ENCODE measurements at places on chromosomes 16 and 17.

DNA sequence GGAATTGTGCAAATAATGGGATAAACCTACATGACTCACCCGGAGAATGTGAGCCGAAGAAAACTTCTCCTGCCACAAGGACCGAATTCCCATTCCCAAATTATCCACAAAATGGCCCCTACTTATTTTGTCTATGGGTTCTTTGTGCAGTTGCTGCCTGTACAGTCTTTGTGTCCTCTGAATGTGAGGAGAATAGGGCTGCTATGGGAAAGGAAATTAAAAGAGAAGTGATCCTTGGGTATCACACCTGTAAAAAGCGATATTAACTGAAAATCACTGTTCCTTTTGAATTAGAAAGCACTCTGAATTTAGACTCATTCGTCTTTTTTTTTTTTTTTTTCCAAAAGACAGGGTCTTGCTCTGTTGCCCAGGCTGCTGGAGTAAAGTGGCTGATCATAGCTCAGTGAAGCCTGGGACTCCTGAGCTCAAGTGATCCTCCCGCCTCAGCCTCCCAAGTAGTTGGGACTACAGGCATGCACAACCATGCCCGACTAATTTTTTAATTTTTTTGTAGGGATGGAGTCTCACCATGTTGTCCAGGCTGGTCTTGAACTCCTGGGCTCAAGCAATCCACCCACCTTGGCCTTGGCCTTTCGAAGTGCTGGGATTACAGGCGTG lies 45.4 kb downstream of the CHD9 start:
- no peak for DNase-seq

DNA sequence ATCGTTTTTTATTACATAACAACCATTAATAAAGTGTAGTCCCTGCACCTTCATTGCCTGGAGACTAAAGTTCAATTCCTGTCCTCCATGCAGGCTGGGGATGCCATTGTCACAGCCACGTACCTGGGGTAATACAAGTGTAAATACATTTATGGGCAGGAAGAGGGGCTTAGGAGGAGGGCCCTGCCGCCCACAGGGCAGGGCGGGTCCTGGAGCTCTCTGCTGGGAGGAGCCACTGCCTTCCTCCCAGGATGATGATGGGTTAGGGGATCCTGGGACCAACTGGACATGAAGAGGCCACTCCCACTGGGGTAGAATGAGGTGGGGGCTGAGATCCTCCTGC lies 44.1 kb upstream of the SLC38A10 start:
- DNase-seq, result no peak

GRCh38 chr16:75943705-75944514 lies 217.6 kb upstream of the CPHXL start:
- DNase-seq, result no peak

- no peak for DNase-seq
Observed at GRCh38 chr17:35103271-35103670, 16.4 kb downstream of the RAD51D start.

- no peak for DNase-seq
Observed at GRCh38 chr17:82232322-82232820, 3.5 kb downstream of the SLC16A3 start.

GRCh38 chr17:33964344-33964979 lies 290.6 kb upstream of the CCL2 start:
- DNase-seq, result no peak

GRCh38 chr17:69516911-69517310 lies 102.4 kb downstream of the MAP2K6 start:
- no peak for DNase-seq

GRCh38 chr16:19136549-19137196 lies 22.9 kb downstream of the ITPRIPL2 start:
- DNase-seq, result no peak

- no peak for DNase-seq
Observed at GRCh38 chr16:65218348-65218747, 96.5 kb upstream of the CDH11 start.

GRCh38 chr16:380762-381011 lies 1.1 kb downstream of the PGAP6 start:
- no peak for DNase-seq

GRCh38 chr17:40509626-40510327 lies 8.4 kb upstream of the TNS4 start:
- DNase-seq, result no peak

GRCh38 chr17:28760601-28761562 lies 17.1 kb downstream of the TRAF4 start:
- no peak for DNase-seq

DNA sequence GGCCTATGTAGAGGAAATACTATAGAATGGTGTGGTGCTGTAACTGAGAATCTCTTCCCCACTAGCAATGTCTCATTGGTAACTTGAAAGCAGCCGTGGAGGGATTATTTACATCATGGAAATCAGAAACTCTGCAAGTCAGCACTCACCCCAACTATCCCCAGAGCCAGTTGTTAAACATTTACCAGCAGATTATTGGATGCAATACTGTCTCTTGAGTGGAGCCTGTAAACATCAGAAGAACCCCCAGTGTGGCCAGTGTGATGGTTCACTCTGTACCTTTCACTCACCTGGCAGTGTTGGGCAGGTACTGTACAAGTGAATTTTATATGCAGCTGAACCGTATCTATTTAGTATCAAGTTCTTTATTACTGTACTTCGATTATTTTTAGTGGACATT lies 299.8 kb upstream of the SALL1 start:
- no peak for DNase-seq

DNA sequence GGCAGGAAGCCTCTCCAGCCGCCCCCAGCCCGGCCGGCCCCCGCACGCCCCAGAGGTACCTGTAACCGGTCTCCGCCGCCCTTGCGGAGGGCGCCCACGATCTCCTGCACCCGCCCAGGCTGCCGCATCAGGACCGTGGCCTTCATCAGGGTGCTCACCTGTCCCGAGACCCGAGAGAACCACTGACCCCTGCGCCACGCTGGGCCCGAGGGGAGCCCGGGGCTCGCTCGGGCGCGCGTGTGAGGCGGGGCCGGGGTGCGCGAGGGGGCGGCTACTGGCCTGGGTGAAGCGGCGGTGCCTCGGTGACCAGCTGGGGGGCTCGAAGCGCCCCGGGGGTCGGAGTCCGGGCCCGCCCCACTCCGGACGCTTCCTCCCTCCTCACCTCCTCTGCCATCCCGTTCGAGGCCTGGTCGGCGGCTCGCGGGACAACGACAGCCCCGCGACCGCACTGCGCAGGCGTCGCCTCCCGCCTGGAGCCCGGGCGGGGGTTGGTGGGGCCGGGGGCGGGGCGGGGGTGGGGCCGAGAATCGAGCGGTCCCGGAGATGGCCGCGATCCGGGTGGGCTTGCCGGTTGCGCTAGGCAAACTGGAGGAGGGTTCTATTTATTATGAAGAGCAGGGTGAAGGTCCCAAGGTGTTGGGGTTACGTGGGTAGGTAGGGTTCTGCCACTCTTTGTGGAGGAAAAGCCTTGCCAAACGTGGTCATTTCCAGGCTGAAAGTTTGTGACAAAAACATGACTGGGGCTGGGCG lies at the start of gene NT5C3B:
NT5C3B (minus strand) TSS at position 433 of the 750 bp plus-strand sequence; CDS start at position 394, 39 bp downstream.
- DNase-seq, result no peak

DNA sequence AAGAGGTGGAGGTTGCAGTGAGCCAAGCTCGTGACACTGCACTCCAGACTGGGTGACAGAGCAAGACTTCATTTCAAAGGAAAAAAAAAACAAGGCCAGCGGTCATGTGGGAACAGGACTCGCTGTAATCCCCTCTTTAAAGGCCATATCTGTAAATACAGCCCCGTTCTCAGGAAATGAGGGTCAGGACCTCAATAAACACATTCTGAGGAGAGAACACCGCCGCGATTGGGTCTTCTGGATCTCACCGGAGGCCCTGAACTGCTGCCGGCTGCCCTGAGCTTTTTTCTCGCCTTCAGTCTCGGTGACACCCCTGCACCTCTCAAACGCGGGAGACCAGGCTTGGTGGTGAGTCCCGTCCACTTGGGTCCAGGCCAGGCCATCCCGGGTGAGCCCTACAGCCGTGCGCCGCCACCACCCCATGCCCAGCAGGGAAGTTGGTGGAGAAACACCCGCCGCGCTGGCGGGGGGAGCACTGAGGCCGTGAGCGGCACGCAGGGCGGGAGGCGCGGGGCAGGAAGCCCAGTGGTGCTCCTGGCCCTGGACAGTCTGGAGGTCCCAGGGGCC lies 28.4 kb downstream of the SLC25A10 start:
- no peak for DNase-seq

- no peak for DNase-seq
Observed at GRCh38 chr16:52611817-52612673, 65.1 kb upstream of the TOX3 start.

- no peak for DNase-seq
Observed at GRCh38 chr17:78263063-78263735, 31.8 kb downstream of the TMEM235 start.

DNA sequence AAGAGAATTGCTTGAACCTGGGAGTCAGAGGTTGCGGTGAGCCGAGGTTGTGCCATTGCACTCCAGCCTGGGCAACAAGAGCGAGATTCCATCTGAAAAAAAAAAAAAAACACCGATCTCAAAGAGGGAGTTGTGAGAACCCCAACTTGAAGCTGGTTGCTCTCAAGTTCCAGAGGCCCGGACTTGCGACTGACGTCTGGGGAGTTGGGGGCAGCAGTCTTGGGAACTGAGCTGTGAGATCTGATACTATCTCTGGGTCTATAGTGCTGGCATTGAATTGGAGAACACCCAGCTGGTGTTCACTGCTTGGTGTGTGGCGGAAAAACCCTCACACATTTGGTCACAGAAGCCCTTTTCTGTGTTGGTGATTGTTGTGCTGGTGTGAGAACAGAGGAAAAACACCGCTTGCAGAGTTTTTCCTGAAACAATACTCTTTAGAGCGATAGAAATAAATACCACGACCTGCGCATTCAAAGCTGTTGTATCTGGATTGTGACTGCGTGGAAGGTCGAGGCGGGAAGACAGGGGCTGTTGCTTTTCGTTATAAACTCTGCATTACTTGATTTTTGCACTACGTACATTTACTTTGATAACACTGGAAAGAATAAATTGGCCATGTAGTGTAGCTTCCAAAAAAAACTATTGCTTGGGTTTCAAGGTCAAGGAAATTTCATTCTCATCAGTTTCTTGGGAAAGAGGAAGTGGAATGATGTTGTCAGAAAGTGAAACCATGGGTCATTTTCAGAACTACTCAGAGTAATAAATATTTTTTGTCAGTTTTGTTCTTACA lies 8.8 kb downstream of the SCIMP start:
- DNase-seq, result no peak

- no peak for DNase-seq
Observed at GRCh38 chr17:31488264-31488981, 96.9 kb downstream of the RAB11FIP4 start.

DNA sequence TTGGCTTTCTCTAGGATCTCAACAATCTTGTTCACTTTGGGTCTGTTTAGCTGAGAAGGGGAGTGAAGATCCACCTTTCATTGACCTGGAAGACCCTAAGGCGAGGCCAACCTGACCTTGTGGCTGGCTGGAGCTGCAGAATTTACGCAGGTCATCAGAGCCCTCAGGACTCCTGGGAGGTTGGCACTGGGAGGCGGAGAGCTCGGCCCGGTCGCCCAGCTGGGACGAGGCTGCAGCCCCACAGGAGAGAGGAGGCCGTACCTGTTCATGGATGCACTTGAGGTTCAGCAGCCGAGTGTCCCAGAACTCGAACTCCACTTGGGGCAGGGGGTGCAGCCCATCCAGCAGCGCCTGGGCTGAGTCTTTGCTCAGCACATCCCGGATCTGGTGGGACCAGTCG lies 5.9 kb downstream of the DNAH17 start:
- DNase-seq, result no peak

All from NCI-H524 treated with DMSO at 0.1 percent for 48 hours (cell line).